Esophagus squamous epithelium (tissue), 5 donors: ENCODE measurements at places on chromosomes 3 and 15.

GRCh38 chr15:78035321-78035751 lies 42.2 kb downstream of the TBC1D2B start:
- no peak for DNase-seq

DNA sequence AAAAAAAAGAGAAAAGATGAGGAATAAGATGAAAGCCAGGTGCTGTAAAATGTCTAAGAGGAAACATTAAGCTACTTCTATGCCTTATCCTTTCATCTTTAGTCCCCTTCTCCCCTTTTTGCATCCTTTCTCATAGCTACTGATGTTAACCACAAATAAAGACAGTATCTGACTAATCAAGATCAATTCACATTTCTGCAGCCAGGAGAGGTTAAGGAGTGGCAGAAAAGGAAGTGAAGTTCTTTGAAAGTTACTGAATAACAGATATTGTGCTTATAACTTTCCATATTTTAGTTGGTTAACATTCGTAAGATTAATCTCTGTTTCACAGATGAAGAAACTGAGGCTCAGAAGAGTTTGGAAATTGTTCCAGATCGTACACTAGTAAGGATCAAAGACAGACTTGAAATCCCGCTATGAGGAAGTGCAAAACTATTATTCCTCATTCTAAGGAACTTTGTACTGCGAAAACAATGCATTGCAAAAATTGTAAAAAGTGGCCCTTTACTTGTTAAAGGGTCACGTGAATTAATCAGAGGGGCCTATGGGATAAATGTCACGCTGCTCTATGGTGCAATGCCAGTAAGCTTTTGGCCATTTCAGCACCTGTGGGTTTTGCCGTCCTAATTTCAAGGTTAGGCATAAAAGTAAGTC lies 117.7 kb upstream of the GRM7 start:
- no peak for DNase-seq

DNA sequence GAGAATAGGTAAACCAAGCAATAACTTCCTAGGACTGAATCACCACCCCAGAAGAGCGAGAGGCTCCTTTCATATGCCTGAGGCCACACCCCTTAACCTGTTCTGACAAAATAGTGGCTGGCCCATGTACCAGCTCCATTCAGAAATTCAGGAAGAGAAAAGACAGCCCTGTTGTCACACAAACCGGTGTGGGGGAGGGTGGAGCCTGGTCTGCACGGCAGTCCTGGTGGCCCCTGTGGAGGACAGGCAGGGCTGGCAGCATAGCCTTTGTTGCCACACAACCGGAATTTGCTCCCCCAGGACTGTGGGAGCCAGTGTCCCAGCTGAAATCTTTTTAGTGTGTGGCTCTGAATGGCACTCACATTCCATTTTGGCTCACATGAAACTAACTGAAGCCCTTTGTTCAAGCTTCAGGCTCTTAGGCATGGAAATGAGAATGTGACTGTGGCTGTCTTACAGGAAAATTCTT lies 23.8 kb downstream of the RLBP1 start:
- no peak for DNase-seq

GRCh38 chr3:48431224-48432029 lies 1.5 kb upstream of the PLXNB1 start:
- no peak for DNase-seq

DNA sequence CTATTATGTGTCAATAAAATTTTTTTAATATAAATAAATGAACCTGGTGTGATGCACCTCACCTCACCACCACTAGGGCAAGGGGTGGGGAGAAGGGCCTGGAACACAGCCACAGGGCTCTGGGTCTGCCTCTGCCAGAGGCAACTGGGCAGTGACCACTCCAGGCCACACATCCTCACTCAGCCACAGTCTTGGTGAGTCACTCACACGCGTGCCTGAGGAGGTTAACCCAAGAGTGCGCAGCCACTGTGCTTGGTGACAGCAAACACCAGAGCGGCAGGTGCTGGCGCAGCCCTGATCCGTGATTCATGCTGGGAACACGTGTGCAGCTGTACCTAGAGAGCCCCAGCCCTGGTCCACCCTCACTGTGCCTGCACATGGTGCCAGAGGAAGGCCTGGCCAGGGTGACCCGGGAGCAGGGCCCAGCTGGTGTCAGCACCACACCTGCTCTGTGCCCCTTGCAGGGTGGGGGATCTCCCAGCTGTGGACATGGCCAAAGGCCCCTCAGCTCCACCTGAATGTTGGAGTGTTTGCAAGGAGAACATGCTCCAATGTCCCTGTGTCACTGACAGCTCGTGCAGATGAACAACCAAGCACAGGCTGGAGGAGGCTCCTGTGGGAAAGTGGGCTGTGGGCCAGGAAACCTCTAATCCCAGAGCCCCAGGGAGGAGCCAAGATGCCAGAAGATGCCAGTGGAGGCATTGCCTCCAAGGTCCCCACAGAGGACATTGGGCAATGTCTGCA lies 2.1 kb downstream of the SLC41A3 start:
- DNase-seq: no peak

DNA sequence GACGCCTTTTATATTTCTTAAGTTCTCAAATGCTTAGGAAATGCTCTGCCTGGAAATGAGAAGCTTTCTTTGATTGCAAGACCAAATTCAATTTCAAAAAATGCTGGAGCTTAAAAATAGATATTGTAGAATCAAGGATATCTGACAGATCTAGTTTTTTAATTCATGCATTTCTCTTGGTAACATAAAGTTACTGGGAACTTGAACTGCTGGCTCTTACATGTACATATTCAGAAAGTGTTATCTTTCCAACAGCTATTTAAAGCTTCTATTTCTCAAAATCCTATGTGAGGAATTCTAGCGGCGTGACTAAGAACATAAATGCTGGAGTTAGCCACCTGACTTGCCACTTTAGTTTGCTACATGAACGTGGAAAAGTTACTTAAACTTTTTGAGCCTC lies 109.3 kb downstream of the C3orf38 start:
- no peak for DNase-seq
